Activated naive CD4-positive, alpha-beta T cell treated with anti-CD3 and anti-CD28 coated beads, Interleukin-2, amount 50 U/mL, for 16 hours (primary cell): ENCODE measurements at places on chromosomes 13 and 19.

DNA sequence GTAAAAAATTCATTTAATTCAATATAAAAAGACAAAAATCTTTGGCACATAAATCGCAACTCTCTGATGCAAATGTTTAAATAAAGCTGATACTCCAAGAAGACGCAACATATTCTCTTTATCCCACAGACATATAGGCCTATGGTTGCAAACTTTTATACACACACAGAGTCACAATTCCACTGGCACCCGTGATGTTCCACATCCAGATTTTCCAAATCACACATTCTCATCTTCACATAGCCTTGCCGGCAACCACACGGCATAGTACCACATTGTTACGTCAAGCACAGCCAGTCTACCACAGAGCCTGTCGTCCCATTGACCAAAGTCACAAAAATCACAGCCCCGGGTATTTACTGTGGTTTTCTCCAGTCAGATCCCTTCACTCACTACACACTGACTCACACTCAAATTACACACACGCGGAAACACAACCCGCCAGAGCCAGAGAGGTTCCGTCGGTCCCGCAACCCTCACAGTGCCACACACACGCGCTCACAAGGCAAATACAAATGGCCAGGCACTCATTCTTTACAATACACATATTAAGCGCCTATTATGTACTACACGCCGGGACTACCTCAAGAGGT lies 546 bp upstream of the ZNF546 start:
- DNase-seq: peak; percentile 46

DNA sequence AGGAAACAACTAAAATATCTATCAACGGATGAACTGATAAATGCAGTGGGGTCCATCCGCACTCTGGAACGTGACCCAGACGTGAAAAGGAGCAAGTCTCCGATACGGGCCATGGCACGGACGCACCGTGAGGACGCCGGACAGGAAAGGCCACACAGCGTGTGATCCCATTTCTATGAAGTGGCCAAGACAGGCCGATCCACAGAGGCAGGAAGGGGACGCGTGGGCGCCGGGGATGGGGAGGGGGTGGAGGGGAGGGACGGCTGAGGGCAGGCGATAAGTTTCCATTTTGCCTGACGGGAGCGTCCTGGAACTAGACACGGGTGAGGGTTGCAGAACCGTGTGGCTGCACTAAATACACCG lies 13.8 kb downstream of the SHC2 start:
- DNase-seq: no peak

- peak; percentile 56 for DNase-seq
Observed at GRCh38 chr19:56066152-56067023, 54.7 kb downstream of the ZNF787 start.

GRCh38 chr13:30905932-30906383 lies at the start of gene MEDAG:
TSS of gene MEDAG (plus strand) at chr13:30906271. CDS start at chr13:30906516, 245 bp downstream.
- no peak for DNase-seq

DNA sequence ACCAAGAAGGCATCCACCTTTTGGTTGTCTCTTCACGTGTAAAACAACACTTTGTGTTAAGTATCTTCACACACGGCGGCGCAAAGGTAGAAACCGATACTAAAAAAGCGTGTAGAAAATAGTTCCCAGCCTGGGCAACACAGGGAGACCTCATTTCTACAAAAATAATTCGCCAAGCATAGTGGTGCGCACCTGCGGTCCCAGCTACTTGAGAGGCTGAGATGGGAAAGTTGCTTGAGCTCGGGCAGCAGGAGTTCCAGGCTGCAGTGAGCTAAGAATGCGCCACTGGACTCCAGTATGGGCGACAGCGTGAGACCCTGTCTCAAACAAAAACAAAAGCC lies 573 bp upstream of the ERCC5 start:
- no peak for DNase-seq

DNA sequence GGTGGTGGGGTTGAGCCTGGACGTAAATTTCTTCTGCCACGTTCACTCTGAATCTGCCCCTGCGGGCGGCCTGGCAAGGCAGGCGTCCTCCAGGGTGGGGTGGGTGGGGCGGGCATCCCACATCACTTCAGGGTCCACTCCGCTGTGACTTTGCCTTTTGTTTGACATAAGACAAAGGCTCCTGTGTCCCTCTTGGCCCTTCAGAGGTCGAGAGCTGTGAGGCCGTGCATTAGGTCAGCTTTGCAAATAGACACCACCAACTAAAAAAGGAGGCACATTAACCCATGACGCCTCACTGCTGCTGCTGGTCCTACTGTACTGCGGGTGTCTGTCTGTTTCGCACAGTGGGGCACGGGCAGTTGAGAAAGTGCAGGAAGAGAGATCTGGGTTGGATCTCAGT lies 10.5 kb upstream of the ZNF536 start:
- DNase-seq: no peak

DNA sequence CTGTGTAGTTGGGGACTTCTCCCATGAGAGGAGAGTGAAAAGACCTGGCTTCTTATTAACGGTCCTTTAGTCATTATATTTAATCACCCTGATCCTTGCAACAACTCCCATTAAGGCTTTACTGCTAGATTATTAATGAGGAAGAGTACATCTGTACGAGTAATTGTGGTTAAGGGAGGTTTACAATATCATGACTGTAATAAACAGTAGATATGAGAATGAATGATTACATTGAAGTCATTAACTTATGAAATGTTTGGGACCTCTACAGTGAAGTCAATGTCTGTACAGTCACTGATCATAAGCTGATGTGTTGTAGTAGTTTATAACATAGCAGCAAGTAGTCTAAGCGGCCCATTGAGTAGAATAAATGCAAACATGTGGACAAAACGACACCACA lies 24.7 kb downstream of the FGF9 start:
- DNase-seq: no peak

DNA sequence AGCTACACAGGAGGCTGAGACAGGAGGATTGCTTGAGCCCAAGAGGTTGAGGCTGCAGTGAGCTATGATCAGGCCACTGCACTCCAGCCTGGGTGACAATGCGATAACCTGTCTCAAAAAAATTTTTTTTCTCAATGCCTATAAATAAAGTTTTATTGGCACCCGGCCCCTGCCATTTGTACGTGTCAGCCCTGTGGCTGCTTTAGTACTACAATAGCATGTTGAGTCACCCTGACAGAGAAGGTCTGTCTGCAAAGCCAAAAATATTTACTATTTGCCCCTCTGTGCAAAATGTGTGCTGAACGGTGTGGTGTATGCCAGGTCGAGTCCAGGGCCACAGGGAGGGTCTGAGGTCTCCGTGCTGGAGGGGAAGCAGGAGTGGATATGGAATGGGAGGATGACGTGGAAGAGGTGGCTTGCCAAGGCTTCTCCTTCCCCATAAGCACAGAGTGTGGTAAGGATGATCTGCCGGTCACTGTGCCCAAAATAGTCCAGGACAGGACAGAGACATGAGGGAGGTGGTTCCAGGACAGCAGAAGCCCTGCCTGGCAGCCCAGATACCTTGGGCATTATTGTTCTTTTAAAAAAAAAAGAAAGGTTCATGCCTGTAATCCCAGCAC lies 10.0 kb downstream of the NMRK2 start:
- no peak for DNase-seq

GRCh38 chr13:41654796-41655195 lies 197.4 kb downstream of the RGCC start:
- DNase-seq: no peak

GRCh38 chr13:113144255-113144629 lies 14.2 kb upstream of the PROZ start:
- no peak for DNase-seq

DNA sequence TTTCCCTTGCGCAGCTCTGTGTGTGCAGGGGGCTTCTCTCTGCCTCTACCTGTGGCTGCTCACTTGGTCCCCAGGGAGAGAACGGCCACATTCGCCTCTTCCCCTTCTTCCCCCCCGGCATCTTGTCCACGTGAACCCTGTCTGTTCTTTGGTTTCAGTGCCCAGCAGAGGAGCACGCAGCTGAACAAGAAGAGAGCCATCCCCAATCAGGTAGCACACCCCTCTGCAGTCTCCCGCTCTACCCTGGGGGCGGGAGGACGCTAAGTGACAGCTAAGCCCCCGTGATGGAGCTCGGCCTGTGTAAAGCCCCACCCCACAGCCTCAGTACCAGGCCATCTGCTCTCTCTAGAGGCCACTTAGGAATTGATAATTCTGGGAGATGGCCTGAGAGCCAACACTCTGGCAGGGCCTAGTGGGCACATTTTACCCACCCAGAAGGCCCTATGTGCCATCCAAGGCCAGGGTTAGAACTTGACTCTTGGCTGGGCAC lies 30.2 kb downstream of the TMED1 start:
- DNase-seq: no peak

GRCh38 chr19:3880471-3881271 lies at the start of gene ATCAY:
TSS of gene ATCAY (plus strand) at chr19:3880685. CDS start at chr19:3885768, 5,083 bp downstream.
- no peak for DNase-seq

DNA sequence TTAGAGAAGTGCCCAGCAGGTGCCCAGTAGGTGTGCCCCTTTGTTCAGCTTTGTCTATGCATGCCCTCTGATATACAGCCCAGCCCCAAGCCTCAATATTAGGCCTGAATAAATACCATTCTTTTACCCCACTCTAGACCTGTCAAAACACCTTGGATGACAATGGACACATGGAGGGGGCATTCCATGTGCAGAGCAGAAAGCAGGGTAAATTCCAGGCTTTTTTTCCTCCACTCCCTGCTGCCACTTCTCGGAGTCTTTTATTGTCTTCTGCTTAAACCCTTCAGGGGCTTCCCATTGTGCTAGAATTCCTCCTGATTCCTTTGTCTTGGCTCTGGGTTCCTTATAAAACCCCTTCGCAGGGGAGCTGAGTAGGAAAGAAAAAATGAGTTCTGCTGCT lies 5.8 kb upstream of the FRY start:
- no peak for DNase-seq

DNA sequence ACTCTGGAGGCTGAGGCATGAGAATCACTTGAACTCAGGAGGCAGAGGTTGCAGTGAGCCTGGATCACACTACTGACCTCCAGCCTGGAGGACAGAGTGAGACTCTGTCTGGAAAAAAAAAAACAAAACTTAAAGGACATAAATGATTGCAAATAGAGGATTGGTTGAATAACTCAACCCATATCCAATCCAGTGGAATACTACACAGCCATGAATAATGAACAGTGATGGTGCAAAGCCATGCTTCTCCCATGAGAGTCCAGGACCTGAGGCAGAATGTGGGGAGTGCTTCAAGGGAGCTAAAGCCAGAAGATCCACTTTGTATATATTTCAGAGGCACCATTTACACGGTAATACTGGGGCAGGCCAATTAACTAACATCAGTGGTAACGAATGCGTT lies 2.2 kb upstream of the CEACAM18 start:
- DNase-seq: no peak

DNA sequence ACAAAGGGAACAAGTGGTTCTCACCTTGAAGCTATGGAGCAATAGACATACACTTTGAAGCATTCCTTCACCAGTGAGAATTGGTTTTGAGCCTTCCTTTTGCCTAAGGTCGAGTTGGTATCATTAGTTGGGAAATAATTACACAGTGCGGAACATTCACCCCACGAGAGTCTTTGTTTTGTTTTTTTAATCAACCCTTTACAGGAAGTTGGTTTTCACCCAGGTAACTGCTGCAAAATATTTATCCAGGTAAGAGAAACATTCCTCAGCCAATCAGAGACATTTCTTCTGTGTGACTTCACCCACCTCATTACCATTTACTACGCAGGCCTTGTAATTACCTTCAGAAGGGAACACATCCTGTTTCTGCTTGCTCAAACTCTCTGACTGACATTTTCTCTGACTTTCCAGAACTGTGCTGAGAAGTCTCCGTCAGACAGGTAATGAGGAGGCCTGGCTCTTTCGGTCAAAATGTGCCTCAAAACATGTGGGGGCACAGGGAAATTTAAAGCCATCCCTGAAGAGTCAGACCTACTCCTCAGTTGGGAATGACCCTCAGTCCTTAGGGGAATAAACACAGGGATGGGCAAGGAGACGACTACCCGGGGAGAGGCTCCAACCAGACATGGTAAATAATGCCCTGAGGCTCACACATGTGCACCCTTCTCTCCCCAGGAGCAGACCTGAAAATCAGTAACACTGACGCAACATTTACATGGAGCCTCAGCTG lies 22.7 kb upstream of the SERP2 start:
- DNase-seq: no peak

DNA sequence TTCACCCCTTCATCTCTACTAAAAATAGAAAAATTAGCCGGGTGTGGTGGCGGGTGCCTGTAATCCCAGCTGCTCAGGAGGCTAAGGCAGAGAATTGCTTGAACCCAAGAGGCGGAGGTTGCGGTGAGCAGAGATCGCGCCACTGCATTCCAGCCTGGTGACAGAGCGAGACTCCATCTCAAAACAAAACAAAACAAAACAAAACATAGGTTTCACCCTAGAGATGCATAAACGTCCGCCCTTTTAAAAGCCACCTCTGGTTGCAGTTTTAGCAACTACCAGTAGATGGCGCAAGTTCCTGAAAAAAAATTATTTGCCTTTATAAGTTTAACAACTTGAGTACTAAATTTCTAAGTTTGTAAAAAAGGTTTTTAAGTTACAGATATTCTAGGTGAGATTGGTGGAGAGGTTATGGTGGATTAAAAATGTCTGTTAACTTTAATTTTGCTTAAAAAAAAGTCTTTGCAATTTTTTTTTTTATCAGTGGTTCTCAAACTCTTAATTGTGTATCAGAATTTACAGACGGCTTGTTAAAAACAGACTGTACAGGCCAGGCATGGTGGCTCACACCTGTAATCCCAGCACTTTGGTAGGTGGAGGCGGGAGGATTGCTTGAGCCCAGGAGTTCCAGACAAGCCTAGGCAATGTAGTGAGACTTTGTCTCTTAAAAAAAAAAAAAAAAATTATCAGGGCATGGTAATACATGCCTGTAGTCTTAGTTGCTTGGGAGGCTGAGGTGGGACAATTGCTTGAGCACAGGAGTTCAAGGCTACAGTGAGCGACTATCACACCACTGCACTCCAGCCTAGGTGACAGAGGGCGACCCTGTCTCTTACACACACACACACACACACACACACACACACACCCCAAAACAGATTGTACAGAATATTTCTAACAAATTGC lies 42.1 kb downstream of the NAA16 start:
- DNase-seq: no peak

GRCh38 chr19:44142059-44142433 lies 692 bp downstream of the ZNF234 start:
- no peak for DNase-seq

DNA sequence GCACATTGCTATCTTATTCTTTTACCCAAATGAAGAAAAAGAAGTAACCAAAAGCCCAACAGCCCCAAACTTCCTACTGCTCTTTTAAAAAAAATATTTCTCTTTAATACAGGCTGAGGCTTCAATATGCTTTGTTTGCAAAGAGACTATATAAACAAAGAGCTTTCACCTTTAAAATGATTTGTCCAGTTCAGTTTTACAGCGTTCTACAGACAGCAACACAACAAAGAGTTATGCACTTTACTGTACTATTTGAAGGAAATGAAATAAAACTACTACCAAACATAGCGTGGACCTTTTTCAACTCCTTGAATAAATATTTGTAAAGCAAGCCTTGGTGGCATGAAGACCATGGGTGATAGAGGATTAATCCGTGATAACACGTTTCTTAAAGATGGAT lies 151.2 kb downstream of the FGF9 start:
- no peak for DNase-seq

GRCh38 chr19:55777528-55777927 lies 8.6 kb downstream of the RFPL4AL1 start:
- no peak for DNase-seq
